COLO829 (cell line): ENCODE measurements at places on chromosomes 2 and 18.

GRCh38 chr2:9110346-9110884, 96.2 kb upstream of the ASAP2 start:
- no peak for DNase-seq

DNA sequence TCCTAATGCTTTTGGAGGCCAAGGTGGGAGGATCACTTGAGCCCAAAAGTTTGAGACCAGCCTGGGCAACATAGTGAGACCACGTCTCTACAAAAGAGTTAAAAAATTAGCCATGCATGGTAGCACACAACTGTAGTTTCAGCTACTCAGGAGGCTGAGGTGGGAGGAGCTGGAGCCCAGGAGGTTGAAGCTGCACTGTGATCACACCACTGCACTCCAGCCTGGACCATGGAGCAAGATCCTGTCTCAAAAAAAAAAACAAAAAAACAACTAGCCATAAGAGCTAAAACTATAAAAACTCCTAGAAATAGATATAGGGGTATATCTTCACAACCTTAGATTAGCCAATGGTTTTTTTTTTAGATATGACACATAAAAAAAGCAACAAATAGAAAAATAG, 16.9 kb upstream of the COL6A3 start:
- DNase-seq, result no peak

DNA sequence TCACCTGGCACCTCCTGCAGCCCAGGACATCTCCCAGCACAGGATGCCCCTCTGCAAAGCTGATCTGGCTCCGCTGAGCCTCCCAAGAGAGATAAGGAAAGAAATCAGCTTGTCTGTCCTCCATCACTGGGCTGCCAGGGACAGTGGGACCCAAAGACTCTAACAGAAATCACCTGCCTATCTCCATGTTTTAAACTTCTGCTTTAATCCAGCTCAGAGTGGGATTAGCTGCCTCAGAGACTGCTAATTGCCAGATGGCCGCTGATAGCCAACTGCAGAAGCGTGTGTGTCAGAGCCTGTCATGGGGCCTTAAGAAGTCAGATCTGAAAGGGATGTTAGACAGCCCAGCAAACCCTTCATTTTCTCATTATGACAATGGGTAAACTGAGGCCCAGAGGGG, 389.4 kb upstream of the KLHL29 start:
- DNase-seq, result no peak

DNA sequence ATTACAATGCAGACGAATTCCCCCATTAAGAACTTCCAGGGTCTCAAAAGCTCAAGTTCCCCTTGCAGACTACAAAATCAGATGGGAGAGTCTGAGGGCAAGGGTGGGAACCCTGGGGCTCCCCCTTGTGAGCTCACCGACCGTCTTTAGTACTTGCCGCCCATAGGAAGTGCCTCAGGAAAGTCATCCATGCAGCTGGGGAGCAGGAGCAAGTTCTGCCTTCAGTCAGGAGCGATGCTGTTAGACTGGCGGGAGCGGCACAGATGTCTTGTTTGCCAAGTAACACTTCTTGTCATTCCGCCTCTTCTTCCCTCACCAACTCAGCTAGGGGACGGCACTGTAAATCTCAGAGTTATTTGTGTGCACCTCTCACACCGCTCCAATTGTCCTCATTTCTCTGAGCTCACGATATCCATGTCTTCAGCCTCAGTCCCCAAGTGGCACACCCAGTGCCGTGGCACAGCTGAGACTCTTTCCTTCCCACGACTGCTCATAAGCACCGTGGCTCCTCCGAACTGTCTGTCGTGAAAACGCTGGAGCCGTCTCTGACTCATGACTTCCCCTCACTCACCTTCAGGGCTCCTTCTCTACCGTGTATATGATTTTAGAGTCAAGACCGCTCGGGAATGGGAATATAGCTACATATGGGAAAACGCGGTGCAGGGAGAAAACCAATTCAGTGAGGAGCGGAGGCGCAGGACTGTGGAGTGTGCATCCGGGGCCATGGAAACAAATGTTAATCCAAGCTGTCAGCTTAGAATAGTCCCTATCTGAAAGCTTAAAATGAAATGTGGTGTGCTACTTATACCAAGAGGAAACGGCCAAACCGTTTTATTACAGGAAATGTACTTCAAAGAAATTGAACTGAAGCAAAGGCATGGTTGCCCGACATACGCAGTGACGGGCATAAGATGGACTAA, 34.0 kb downstream of the UXS1 start:
- no peak for DNase-seq

DNA sequence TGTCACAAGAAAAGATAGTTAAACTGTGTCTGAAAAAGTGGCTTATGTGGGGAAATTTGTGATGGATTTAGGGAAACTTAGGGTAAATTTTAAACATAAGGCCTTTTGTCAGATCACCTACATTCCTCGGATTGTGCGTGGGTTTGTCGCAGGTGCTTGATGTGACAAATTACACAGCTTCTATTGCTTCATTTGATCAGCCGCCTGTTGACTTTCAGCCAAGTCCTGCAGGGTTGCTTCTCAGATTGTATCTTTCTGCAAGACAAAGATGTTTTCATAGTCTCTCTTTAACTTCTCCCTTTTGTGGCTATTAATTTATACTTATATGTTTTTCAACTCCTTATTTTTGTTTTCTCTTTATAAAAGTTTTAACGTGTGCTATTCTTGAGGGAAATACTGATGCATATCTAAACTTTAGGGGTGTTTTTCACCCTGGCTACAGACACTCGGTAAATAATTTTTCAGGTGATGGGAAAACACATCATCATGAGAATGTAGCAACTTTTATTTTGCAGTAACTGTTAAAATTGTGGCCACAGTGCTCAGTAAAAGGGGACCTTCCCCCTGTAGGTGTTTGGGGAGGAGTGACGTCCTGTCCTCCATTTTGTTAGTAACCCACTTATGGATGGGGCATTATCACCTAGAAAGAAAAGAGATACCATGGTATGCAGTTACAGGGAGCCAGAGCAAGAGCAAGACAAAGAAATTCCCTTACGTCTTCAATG, 31.4 kb downstream of the GALM start:
- no peak for DNase-seq

DNA sequence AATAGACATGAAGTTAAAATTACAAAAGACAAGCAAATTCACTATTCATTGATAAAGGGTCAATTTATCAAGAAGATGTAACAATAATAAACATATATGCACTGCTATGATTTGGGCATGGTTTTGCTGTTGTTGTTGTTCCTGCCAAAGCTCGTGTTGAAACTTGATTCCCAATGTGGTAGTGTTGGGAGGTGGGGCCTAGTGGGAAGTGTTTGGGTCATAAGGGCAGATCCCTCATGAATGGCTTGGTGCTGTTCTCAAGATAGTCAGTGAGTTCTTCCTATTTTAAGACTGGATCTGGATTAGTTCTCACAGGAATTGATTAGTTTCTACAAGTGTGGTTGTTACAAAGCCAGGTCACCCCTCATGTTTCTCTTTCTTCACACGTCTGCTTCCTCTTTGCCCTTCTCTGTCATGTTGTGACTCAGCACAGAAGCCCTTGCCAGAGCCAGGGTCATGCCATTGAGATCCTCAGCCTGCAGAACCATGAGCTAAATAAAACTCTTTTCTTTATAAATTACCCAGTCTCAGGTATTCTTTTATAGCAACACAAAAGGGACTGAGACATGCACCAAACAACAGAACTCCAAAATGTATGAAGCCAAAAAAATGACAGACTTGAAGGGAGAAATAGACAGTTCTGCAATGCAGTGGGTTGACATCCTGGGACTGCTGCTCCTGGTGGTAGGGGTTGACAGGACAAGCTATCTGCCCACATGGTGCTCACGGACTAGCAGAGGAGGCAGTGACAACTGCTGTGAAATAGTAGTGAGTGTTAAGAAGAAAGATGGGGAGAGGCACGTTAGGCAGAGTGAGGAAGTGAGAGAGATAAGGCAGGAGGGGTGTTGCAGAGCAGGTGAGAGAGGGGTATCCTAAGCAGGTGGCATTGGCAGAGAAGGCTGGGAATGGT, 18.6 kb upstream of the SKA1 start:
- no peak for DNase-seq

- DNase-seq, result peak; percentile 20
Measured at GRCh38 chr2:206556357-206556949, 85.8 kb upstream of the FAM237A start.

DNA sequence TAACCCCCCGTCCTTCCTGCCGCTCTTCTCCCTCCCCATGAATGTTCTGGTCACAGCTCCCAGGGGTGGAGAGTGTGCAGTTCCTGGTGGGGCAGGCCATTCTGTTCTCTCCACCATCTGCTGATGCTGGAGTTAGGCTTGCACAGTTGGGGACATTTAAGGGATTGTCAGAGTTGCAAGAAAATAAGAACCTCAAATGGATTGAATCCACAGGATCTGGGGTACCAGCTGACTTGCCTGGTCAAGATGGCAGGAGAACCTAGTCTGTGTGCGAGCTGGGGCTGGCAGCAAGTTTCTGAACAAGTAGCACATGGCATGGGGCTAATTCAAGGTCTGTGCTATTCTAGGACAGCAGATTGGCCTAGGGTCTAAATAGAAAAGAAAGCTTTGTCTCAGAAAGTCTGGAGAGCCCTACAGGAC, 60.8 kb upstream of the TXNDC2 start:
- DNase-seq, result no peak

DNA sequence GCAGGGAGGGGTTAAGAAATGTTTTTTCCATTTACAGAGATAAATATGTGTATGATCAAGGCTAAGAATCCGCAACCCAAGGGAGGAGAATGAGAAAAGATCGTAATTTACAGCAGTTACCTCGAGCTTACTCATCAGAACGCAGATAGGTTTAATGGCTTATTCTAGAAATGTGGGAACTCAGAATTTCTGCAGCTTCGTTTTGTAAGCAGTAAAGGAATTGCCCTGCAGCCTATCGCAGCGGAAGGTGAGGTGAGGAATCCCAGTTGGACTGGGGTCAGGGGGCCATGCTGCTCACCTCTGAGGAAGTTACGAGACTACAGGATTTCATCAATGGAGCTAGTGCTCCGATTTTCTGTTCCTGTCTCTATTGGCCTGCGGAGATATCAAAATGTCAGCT, 8.1 kb upstream of the TMEM200C start:
- no peak for DNase-seq

DNA sequence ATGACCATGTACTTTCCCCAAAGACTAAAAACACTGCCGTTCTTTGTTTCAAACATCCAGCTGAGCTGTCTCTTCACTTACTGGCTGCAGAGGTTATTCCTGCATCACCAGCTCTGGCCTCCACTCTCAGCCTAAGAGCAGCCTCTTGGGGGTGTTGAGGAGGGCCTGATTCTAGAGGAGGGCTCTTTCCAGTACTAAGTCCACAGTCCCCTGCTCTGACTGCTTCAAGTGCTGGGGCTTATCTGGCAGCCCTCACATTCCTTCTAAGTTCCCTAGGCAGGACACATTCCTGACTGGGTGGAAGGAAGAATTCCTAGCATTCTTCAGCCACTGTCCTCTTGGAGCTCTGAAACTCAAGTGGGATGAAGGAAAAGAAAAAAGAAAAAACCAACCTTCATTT, 32.9 kb upstream of the EHBP1 start:
- DNase-seq, result peak; percentile 56

DNA sequence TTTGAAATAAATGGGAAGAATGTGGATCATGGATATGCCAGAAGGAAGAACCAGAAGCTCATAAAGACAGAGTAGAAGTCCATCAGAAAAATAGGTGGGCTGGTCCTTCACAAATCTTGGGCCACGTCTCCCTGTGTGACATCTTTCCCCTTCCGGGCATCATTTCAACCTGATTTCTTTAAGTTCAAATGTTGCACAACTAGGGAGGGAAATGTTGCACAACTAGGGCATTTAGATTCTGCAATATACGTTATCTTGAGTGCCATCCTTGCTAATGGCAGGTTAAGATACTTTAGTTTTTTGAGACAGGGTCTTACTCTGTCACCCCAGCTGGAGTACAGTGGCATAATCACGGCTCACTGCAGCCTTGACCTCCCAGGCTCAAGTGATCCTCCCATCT, 129.6 kb downstream of the CERS6 start:
- no peak for DNase-seq

GRCh38 chr18:24656551-24657443, 196.4 kb downstream of the HRH4 start:
- no peak for DNase-seq

- no peak for DNase-seq
Measured at GRCh38 chr2:239466755-239467271, 66.0 kb upstream of the HDAC4 start.

GRCh38 chr2:156592809-156593593, 156.8 kb downstream of the GPD2 start:
- DNase-seq, result no peak

GRCh38 chr18:13726972-13727331, 479 bp downstream of the RNMT start:
- DNase-seq, result no peak

DNA sequence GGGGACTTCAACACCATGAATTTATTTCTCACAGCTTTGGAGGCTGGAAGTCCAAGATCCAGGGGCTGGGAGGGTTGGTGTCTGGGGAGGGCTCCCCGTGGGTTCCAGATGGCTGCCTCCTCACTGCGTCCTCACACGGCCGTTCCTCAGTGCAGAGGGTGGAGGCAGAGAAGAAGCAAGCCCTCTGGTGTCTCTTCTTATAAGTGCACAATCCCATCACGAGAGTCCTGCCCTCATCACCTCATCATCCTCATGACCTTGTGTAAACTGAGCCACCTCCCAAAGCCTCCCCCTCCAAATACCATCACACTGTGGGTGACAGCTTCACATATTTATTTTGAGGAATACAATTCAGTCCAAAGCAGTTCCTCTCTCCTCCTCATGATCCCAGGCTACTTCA, 26.3 kb downstream of the TMEM163 start:
- no peak for DNase-seq

GRCh38 chr2:136665736-136666135, 99.6 kb upstream of the THSD7B start:
- DNase-seq, result no peak

DNA sequence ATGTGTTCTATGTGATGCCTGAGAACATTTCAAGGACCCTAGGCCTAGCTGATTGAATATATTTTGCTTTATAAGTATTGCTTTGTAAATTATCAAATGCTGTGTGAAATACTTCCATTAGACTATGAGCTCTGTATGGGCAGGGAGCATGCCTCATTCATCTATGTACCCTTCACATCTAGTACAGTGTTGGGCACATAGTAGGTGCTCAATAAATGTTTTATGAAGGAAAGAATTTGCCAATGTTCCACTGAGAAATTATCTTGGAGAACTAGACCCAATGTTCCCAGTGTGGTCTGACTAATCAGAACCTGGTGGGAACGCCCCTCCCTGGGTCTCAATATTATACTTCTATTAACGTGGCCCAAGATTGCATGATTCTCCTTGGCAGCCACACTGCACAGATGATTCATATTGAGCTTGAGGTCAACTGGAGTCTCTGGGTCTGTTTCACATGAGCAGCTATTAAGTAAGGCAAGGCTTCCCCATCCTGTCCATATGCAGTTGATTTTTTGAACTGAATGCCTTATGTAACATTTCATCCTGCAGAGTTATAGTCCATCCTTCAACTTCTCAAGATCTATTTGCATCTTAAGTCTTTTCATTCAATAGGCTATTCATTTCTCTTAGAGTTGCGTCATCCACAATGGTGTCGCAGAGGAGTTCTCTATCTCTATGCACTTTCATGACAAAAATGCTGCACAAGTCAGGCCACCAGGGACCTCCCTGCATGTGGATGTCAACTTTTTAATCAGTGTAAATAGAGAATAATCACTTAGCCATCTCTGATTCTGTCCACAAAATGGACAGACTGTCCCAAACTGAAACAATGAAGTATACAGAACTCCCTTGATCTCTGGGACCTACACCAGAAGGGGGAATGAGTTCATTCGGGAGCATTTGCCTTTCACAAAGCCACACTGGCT, 257.6 kb downstream of the CYP26B1 start:
- peak; percentile 7 for DNase-seq

GRCh38 chr2:9249020-9249800, 42.6 kb downstream of the ASAP2 start:
- DNase-seq, result no peak

- no peak for DNase-seq
Measured at GRCh38 chr2:105885456-105885855, 140.7 kb downstream of the NCK2 start.
